ENCODE measurements at places on chromosomes 11 and 22.

- no peak for DNase-seq
Observed at GRCh38 chr11:23079382-23079813, 219.1 kb upstream of the CCDC179 start.

GRCh38 chr11:108115500-108116140, 5.7 kb upstream of the ACAT1 start:
- DNase-seq, result no peak

DNA sequence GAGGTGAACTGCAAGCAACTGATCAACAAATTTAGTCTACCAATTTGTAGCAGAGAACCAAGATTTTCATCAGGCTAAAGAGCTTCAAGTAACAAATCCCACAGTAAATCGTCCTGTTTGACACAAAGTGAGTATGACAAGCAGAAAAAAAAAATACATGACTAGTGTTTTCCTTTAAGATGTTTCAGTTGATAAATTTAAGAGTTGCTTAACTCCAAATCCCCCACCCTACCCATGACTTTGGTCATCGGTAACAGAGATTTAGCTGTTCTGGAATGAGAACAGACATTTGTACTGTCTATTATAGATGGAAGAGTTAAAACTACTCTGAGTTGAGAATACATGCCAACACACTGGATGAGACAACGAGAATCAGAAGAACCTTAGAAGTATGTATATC, 165.0 kb upstream of the MTMR2 start:
- DNase-seq, result no peak

DNA sequence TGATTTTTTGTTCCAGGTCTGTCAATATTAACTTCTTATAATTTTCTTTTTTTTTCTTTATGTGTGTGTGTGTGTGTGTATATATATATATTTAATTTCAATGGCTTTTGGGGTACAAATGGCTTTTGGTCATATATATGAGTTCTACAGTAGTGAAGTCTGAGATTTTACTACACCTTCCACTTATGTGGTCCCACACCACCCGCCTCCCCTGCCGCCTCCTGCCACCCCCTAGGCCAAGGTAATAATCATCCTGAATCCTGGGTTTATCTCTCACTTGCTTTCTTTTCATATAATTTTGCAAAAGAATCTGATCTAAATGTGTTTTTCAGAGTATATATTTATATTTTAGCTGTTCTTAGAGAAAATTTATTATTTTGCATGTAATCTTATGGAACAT, 11.1 kb downstream of the NEAT1 start:
- DNase-seq, result no peak

DNA sequence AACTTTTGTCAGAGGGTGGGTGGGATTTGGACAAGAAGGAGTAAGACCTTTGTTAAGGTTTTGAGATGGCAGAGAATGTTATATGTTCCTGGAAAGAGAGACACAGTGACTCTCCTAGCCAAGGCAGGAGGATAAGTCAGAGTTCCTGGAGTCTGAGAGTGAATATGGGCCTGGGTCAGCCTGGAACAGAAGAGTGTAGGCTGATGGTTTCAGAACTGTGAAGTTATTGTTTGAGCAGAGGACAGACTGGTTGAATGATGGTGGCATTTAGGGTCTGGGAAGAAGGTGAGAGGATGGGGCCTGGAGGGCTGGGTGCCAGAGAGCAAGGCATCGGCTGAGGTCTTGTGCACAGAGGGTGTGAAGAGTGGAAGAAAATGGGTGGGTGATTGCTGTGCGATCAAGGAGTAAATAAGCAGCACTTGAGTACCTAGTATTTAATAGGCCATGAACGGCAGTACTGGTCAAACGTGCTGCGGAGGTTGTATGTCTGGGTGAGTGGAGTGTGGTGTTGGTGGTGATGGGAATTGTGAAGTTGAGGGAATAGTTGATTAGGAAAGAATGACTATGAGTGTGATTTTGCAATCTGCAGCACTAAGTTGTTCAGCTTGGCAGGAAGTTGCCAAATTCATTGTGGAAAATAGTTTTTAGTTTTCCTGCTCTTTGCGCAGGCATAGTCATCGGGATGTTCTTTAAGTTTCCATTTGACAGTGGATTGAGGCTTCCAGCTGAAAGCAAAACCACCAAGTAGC, 1.8 kb downstream of the PANX1 start:
- DNase-seq, result no peak

Data from activated naive CD8-positive, alpha-beta T cell treated with anti-CD3 and anti-CD28 coated beads, Interleukin-2, amount 10 ng/mL, durations not matched to agents 7 days and 5 days (primary cell).